Heart right ventricle (tissue), 16 donors: ENCODE measurements at places on chromosomes 7 and 10.

GRCh38 chr10:44306147-44306710, 78.7 kb downstream of the CXCL12 start:
- DNase-seq, result no peak
- no peaks in the 10 kb centered on the region for H3K36me3 ChIP-seq
- peaks cover 8% of the 10 kb centered on the region for H3K4me1 ChIP-seq
- no peak overlapping the region for H3K4me3 ChIP-seq
- no peak overlapping the region for H3K27ac ChIP-seq
- H3K27me3 ChIP-seq, result no peaks in the 10 kb centered on the region

DNA sequence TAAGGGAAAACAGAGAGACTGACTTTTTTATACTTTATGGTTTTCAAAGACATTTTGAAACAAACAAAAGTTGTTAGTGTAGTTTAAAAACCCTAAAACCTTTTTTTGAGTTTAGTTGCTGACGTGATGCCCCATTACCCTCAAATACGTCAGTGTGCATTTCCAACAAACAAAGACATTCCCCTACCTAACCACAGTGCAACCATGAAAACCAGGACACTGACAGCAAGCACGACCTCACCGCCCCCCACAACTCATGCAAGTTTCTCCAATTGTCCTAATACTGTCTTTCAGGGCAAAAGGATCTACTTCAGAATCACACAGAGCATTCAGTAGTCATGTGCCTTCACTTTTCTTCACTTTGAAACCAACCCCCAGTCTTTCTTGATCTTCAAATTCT, 75.0 kb downstream of the WNT2 start:
- no peaks in the 10 kb centered on the region for H3K27me3 ChIP-seq
- no peak overlapping the region for H3K27ac ChIP-seq
- H3K4me1 ChIP-seq, result no peaks in the 10 kb centered on the region
- H3K4me3 ChIP-seq, result no peak overlapping the region

- no peaks in the 10 kb centered on the region for H3K36me3 ChIP-seq
- DNase-seq, result no peak
- no peak overlapping the region for H3K4me3 ChIP-seq
- no peak overlapping the region for H3K27ac ChIP-seq
- H3K27me3 ChIP-seq, result no peaks in the 10 kb centered on the region
These were observed 2.2 kb upstream of the INSIG1 start for GRCh38 chr7:155295511-155295910.

DNA sequence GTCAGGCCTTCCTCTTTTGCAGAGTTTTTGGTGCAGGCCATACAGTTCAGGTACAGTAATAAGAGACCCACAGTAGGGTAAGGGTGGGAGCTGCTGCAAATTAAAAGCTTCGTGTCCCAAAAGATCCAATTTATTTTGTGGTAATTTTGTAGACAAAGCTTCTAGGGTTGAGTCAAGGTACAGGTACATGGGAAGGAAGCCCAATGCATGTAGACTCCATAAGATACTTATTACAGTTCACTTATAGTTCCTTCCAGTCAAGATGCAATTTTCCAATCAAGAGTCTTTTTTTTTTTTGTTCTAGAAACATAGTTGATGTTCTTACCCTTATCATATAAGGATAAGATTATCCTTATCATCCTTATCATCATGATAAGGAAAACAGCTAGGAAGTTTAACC, at the start of gene TAS2R4:
TSS of gene TAS2R4 (plus strand) at position 301 of the 400 bp plus-strand sequence. CDS start 1,815 bp downstream, outside the sequence.
- no peaks in the 10 kb centered on the region for H3K36me3 ChIP-seq
- no peak within 1 kb of the TSS for H3K4me3 ChIP-seq
- no peak for DNase-seq
- H3K4me1 ChIP-seq, result no peaks in the 10 kb centered on the region
